ENCODE measurements at places on chromosomes 2 and 18.

DNA sequence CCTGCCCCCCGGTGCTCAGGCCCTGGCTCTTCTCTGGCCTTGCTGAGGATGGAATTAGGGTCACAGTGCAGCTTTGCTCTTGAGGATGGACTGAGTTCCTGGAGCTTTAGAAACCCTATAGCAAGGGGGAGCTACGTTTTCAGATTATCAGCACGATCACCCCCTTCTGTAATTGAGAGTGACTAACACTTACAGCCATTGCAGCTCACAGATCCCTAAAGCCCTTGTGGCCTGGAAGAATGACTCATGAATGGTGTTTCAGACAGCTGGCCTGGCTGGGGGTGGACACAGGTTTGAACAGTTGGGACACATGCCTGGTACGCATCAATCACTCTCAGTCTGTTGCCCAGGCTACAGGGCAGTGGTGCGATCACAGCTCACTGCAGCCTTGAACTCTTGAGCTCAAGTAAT lies 79.7 kb upstream of the IGFBP5 start:
- peak; percentile 90 for DNase-seq

- DNase-seq: no peak
These were observed 505.3 kb upstream of the SLC39A10 start for GRCh38 chr2:195151711-195152110.

- DNase-seq: no peak
These were observed 192.8 kb downstream of the ZNF407 start for GRCh38 chr18:74790451-74790850.

GRCh38 chr2:124193706-124194105 lies 168.6 kb downstream of the CNTNAP5 start:
- no peak for DNase-seq

DNA sequence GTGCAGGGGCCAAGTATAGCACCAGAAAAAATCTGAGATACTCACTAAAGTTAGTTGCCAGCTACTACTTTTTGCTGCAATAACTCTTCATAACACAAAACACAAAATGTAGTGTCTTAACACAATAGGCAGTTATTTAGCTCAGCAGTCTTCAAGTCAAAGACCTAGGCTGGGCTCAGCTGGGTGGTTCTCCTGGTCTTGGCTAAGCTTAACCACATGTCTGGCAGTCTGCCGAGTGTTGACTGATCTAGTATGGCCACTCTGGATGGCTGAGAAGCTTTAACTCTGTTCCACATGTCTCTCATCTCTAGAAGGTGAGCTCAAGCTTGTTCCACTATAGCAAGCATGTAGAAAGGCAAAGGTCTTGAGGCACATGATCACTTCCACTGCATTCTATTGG lies 451.6 kb downstream of the SOX11 start:
- no peak for DNase-seq

Data from PC-9 (cell line).